ENCODE measurements at places on chromosomes 3 and 15.

- DNase-seq: no peak
Observed at GRCh38 chr15:47932951-47933641, 187.7 kb upstream of the SLC24A5 start.

- DNase-seq: no peak
Observed at GRCh38 chr3:189236352-189236751, 64.6 kb downstream of the TPRG1 start.

DNA sequence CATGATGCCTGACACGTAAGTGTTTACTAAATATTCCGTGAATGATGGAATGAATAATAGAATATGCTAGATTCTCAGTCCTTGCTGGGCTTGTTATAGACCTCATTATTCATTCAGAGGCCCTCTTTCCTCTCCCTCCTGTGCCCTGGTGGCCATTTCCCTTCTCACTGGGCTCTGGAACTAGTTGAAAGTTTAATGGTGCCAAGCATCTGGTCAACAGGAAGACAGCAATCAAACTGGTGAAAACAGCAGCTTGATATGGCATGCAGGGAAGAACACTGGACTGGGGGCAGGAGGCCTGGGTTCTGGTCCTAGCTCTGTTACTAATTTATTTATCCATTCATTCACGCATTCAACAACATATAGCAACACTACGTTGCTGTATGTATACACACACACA is 3.7 kb upstream of the APOD start:
- no peak for DNase-seq

DNA sequence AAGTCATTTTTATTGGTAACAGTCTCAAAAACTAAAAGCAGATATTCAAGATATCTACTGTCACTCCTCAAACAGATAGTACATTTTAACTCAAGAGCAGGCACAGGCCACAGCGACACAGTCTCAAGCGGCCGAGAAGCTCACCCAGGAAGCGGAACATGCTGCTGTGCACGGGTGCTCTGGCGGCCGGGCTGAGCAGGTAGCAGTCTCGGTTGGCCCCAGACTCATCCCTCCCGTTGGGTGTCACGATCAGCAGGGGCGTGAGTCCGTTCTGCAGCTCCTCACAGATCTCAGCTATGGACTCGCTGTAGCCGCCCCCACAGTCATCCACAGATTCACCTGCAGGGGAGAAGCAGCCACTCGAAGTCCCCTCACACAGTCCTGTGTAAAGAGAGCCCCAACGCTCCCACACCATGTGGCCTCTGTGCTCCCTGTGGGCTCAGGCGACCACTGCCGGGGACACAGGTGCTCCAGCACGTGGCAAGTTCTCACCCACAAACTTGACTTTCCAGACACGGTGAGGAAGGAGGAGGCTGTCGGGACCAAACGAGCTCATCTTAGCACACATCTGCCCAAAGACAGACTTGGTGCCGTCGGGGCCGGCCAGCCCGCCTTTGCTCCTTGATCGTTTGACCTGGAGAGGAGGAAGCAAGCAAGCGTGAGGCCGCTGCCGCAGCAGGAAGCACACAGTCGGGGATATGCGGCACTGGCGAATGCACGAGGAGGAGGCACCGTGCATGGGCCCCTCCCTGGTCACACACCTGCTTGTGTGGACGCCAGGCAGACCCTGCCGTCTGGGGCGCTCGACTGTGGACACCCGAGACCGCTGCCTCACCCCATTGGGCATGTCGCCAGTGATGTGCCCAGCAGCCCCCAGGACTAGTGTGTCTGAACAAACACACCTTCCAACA is 17.7 kb upstream of the OCA2 start:
- no peak for DNase-seq

- DNase-seq: no peak
Observed at GRCh38 chr3:156747046-156747445, 72.7 kb downstream of the TIPARP start.

Data from naive thymus-derived CD4-positive, alpha-beta T cell (primary cell).